Activated naive CD4-positive, alpha-beta T cell treated with anti-CD3 and anti-CD28 coated beads for 36 hours (primary cell): ENCODE measurements at places on chromosomes 5 and 9.
A peak's percentile ranks its signal among the peaks of the same experiment; 100 is the strongest.

GRCh38 chr9:114099669-114100270 lies 678 bp upstream of the KIF12 start:
- no peak for DNase-seq

DNA sequence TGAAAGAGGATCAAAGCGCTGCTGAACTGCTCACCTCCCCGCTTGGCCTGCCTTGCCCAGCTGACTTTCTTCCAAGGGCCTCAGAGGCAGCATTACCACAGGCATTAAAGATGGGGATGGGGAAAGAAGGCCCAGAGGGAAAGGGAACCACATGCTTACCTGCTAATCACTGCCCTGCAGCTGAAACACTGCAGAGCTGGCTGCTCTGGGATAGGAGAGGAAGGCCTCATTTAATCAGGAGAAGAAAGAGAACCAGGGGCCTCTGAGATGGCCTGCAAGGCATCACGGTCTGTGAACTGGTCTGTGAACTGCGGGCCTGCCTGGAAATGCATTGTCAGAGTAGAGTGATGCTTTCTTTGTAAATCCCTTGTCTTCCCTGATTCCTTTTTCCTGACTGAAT lies 44.8 kb downstream of the PTCD2 start:
- no peak for DNase-seq

GRCh38 chr9:137685035-137685740 lies 66.4 kb downstream of the EHMT1 start:
- no peak for DNase-seq

DNA sequence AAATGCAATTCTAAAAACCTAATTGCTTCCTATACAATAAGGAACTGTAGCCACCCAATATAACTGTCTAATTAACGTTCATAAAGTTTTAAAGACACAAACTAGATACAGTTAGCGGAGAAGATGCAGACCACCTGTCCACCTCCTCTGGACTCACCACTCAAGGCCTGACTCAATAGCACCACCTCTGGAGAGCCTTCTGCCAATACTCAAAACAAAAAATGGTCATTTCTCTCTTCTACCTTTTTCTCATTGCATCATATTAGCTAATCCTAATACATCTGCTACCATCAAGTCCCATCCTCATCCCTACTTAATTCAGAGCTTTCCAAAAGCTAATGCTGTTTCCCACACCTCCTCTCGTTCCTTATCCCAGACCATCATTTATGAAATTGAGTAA lies 159.9 kb downstream of the MLLT3 start:
- DNase-seq, result no peak

GRCh38 chr9:18253950-18254349 lies 220.0 kb upstream of the ADAMTSL1 start:
- no peak for DNase-seq

DNA sequence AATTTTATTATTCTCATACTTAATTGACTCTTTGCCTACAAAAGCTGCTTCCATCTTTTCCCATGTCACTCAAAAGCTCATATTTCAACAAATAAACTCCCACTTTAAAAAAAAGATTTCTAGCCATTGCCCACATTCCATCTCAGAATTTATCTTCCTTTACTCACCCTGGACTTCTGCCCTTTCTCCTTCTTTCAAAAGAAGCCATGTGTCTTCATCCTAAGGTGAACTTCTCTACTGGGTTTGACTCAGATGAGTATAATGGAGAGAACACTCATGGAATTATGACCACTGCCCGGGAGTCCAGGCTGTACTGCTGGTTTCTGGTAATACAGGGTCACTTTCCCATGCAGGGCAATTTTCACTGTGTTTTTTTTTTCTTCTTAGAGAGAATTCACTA lies 548.5 kb upstream of the ZNF462 start:
- DNase-seq, result no peak

DNA sequence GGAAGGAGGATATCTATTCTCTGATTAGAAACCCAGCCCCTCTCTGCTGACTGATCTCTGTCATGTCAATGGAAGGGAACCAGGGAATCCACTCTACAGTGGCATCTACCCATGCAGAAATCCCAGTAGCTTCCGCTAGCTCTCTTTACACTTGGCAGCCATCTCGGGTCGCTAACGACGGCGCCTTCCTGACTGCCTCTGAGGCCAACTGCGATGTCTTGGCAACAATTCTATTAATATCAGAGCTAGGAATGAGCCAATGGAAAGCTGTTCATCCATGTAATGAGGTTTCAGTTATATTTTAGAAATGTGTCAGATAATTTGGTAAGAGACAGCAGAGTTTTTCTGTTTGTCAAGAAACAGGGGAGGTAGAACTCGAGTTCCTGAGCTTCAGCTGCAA lies 67.6 kb upstream of the ATP10B start:
- DNase-seq, result no peak

DNA sequence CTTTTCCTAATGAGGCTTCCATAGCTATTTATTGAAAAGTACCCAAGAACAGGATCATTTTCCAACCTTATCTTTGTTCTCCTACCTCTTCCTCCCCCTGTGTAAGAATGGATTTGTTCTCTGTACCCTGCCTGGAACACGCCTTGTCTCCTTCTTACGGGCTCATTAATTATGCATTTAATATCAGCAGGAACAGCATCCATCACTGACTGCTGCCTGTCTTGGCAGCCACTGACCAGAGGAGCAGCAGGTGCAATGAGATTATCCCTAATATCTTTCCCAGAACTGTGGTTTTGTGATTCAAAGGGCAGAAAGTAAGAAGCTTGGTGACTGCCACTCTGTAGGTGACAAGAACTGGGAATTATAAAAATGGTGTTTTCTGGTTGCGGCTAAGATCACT lies 19.3 kb upstream of the INSYN2B start:
- DNase-seq, result no peak

DNA sequence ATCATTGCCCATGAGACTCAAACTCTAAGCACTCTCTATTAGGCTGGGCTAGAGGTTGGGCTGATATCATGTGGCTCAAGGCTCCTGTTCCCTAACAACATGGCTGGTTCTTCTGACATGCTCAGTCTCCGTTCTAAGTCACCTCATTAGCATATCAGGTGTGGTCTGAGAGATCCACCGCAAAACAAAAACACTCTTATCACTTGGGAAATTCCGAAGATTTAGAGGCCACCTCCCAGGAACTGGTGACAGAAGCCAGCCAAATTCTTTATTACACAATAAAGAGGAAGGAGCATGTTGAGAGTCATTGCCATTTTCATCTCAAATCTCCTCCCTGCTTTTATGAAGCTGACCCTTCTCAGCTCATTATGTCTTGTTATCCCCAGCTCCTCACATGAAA lies 107.6 kb downstream of the MSX2 start:
- no peak for DNase-seq

DNA sequence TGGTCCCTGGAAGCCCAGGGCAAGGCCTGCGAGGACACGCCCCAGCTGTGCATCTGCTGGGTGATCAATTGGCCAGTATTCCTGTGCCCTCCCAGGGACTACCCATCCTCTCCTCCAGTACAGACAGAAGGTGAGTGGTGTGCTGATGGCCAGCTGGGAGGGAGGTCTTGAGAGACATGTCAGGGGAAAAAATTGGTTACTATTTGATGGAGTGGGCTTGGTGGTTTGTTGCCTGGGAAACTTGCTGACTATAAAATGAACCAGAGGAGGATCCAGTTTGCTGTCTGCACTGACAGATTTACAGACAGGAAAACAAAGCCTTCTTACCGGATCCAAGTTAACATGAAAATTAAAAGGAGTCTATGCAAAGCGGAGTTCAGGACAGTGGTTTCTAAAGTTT lies 40.3 kb downstream of the MAP1B start:
- no peak for DNase-seq

DNA sequence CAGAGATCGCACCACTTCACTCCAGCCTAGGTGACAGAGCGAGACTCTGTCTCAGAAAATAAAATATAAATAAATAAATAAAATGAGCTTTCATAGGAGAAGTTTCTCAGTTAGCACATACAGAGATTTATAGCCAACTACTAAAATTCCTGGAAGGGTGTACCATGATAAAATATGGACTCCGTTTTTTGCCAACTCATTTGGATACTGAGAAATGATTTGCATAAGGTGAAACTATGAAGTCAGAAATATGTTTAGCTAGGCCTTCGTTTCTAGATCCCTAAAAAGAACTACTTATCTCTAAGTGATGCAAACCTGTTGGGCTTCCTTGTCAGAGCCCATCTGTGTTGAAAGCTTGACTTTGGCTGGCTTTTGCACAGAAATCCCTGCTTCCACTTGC lies 56.9 kb upstream of the SLC1A1 start:
- DNase-seq, result no peak

- no peak for DNase-seq
These were observed 137.4 kb downstream of the OR2K2 start for GRCh38 chr9:111192650-111193049.

- DNase-seq, result no peak
These were observed 50.1 kb downstream of the PPARGC1B start for GRCh38 chr5:149780043-149780737.

DNA sequence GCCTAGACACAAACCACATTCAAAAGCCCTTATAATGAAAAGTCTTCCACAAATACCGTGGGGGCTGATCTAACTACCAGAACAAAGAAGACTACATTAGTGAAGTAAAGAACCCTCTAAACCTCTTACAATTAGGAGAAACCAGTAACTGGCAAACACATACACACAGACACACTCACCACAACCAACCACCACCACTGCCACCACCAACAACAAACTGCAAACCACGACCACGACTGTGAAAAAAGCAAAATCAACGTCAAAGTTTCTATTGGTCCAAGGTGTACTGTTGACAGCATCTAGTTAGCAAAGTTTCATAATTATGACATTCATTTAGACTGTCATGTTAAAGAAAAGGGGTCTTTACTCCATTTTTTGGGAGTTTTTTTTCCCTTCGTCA lies 2.7 kb downstream of the CDO1 start:
- DNase-seq, result no peak

- peak; percentile 29 for DNase-seq
These were observed 31.8 kb upstream of the FOXB2 start for GRCh38 chr9:76987594-76988200.

- DNase-seq, result peak; percentile 10
These were observed 92.2 kb upstream of the SARDH start for GRCh38 chr9:133830310-133830709.

DNA sequence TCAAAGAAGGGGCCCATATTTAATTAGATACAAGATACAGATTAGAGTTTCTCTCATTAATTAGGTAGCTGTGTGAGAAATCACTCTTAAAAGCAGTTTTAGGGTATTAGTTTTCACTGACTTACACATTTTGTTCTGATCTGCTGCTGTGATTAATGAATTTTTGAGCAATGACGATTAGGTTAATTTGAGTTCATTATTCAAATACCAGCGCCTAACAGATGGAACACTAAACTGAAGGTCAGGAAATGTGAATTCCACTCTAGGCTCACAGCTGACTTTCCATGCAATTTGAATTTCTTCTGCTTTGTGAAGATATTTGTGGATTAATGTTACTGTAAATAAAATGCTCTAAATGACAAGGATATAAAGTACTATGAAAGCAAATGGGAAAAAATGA lies 380.6 kb downstream of the ADGRV1 start:
- no peak for DNase-seq

DNA sequence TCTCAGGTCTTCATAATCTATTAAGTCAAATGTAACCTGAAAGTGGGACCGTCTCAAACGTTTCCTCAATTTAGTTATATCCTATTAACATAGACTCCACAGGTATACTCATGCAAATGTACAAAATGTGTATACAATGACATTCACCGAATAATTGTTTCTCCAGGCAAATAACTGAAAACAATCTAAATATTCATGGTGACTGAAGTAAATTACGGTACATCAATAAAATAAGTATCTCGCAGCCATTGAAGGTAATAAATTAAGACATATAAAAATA lies 482 bp downstream of the IARS1 start:
- DNase-seq, result no peak

DNA sequence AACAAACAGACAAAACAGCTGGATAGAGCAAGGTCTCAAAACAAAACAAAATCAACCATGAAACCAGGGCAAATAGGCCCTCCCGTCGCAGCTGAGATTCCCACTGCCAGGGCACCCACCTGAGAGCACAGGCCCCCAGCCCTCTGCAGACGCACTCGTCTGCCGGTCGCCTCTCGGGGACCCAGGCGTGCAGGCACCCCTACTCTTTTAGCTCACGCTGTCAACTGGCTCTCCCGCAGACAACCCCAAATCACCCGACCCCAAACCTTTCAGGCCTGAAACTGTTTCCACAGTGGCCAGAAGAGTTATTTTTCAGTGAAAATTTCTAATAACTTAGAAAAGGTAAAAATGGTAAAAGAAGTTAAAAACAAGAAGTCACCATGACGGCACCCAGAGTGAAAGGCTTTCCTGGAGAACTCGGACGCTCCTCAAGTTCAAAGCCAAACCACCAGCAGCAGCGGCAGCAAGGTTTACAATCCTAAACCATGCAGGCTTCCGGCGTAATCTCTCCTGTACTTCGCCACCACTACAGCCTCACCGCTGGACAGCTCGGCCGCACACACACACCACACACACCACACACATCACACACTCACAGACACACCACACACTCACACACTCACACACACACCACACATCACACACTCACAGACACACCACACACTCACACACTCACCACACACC lies 1.9 kb upstream of the UBE2QL1 start:
- no peak for DNase-seq

DNA sequence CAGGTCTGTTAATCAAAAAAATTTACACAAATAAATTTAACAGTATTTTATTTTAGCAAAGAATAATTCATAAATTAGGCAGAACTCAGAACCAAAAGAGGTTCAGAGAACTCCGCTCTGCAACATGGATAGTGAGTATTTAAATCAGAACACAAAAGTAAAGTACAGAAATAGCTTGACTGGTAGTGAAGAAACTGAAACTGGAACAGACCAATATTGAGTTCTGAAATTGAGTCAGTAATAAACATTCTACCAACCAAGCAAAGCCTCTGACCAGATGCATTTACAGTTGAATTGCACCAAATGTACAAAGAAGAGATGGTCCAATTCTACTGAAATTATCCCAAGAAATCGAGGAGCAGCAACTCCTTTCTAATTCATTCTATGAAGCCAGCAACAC lies 1542.8 kb downstream of the EFNA5 start:
- no peak for DNase-seq

GRCh38 chr5:2143088-2143487 lies 260.4 kb upstream of the IRX4 start:
- DNase-seq, result no peak

DNA sequence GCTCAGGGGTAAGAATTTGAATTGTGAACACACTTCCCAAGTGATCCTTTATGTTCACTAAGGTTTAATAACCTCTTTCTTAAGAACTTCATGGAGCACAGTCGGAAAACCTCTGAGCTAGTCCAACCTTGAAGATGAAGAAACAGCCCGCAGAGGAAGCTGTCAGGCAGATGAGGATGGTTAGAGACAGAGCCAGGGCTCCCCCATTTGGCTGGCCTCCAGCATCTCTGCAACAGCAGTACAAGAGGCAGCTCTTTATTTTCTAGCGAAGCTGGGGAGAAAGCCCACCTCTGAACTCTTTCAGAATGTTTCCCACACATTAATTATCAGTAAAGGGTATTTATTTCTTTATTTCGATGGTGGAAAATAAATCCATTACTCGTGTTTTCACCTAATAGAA lies 350.8 kb downstream of the DMRT2 start:
- DNase-seq, result peak; percentile 35

DNA sequence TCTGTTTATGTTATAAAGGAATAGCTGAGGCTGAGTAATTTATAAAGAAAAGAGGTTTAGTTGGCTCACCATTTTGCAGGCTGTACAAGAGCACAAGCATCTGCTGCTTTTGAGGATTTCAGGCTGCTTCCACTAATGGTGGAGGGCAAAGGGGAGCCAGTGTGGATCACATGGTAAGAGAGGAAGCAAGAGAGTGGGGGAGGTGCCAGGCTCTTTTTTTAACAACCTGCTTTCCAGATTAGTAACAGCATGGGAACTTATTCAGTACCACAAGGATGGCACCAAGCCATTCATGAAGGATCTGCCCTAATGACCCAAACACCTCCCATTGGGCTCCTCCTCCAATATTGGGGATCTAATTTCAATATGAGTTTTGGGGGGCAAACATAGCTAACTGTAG lies 40.4 kb downstream of the CCL28 start:
- no peak for DNase-seq
